ENCODE measurements at places on chromosomes 11 and 22. TPM values are rescaled to one million over a fixed set of nuclear protein-coding genes. Genes with fewer than 3 reads are reported as not detected.

- peak; percentile 92 for DNase-seq
Measured at GRCh38 chr11:353179-353873, 16.0 kb upstream of the B4GALNT4 start.

DNA sequence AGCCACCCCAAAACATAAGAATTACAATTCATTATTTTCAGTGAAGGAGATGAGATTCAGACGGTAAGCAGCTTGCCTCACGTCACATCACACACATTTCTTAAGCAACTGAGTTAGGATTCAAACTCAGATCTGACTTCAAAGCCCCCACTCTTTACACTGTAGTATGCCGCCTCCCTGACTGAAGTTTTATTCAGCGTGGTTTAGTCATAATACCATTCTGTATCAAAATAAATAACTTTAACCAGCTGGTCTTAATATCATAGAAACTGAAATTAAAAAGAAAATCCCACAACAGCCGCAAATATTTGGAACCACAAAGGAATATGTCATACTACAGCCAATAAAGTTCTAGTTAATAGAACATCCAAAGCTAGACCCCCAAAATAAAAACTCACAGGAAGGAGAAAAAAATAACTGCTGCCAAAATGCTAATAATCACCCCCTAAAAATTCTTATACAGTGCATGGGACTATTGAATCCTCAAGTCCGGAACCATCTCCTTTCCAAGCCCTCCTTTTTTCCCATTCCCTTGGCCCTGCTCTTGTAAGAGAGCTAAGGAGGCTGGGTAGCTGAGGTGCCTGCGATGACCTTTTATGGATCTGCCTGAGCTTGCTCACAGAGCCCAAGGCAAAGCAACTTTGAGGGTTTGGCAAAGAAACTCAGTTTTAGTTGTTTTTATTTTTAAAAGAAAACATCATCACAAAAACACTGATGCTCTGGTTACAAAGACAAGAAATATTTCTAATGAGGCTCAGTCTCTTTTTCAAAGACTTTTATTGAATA lies 334.5 kb downstream of the TTC28 start:
- DNase-seq, result no peak

GRCh38 chr11:102471474-102471873 lies 18.9 kb upstream of the TMEM123 start:
- no peak for DNase-seq

- DNase-seq, result no peak
Measured at GRCh38 chr11:44361813-44362212, 51.9 kb upstream of the ALX4 start.

RASD2 gene
- total RNA-seq, result 2.7 TPM

LAYN gene
- total RNA-seq, result 3.5 TPM
